ENCODE measurements at places on chromosomes 12 and 14. TPM values are rescaled to one million over a fixed set of nuclear protein-coding genes. Genes with fewer than 3 reads are reported as not detected.

GRCh38 chr12:57224973-57225679 is 4.4 kb upstream of the SHMT2 start:
- DNase-seq, result peak; percentile 64

DNA sequence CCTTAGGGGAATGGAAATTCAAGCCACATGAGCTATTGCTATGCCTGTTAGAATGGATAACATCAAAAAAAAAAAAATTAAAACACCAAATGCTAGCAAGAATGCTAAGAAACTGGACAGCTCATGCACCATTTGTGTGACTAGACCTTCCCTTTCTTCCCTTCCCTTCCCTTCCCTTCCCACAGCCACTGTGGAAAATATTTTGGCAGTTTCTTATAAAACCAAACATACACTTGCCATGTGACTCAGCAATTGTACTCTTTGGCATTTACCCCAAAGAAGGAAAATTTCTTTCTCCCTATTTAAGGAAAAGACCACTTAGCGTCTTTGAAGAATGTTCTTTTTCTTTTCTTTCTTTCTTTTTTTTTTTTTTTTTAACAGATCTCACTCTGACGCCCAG is 49.1 kb upstream of the FKBP4 start:
- DNase-seq, result no peak

GRCh38 chr14:77106666-77107065 is 8.6 kb downstream of the CIPC start:
- DNase-seq, result no peak

GRCh38 chr14:73909681-73910080 is 23.0 kb downstream of the ZNF410 start:
- DNase-seq, result no peak

Gene CBX5
- 8.7 TPM for total RNA-seq

Gene HAL
- total RNA-seq, result not detected
